ENCODE measurements at places on chromosomes 7 and 10. TPM values are rescaled to one million over a fixed set of nuclear protein-coding genes. Genes with fewer than 3 reads are reported as not detected.

GRCh38 chr10:91571671-91572070 is 61.2 kb downstream of the PPP1R3C start:
- no peak for DNase-seq

GRCh38 chr10:23147035-23147434 is 45.1 kb upstream of the PTF1A start:
- DNase-seq, result no peak

- DNase-seq, result no peak
Measured at GRCh38 chr10:61653699-61654098, 9.0 kb upstream of the CABCOCO1 start.

GRCh38 chr10:65769828-65770227 is 1156.0 kb upstream of the LRRTM3 start:
- no peak for DNase-seq

DNA sequence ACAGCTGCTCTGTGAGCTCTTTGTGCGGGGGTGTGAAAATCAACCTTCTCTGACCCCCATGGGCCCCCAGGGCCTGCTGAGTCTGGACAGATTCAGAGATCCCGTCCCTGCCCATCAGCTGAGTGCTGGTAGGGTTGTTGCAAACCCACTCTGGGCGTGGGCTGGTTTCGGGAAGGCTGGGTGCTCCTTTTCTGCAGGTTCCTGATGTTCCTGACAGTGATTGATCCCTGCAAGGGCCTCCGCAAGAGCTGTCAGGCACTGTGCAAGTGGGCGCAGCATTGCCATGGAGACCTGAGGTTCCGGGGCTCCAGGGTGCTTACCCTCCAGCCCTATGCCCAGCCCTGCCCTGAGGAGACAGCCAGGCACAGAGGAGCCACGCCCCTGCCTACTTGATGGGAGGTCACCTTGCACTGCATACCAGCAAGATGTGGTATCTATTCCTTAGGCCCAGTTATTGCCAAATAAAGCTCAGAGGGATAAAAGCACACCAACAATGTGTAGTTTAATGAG is 44.3 kb upstream of the INPP5A start:
- peak; percentile 43 for DNase-seq

DNA sequence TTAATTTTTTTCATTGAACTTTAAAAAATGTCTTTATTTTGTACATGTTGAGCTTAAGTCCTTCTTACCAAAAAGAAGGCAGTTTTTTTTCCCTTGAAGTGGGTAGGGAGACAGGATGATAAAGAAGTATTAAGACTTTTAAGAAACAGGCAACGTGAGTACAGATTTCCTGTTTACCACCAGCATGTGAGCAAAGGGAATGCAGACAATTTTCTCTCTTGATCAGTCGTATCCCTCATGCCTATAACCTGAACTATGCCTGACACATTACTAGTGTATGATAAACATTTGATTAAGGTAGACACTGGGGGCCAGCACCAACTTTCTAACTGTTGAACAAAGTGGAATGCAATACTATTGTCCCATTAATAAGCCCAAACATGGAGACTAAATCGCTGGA is 8.8 kb upstream of the OR2A2 start:
- DNase-seq, result no peak

- DNase-seq, result no peak
Measured at GRCh38 chr10:88916231-88916630, 36.2 kb downstream of the STAMBPL1 start.

- DNase-seq, result no peak
Measured at GRCh38 chr10:14086596-14086995, 244.1 kb downstream of the FRMD4A start.

GRCh38 chr10:49395741-49396665 is at the start of gene DRGX:
Gene DRGX, minus strand, starts transcription at chr10:49396089. Its CDS starts 649 bp downstream, at chr10:49395440.
- no peak for DNase-seq

DNA sequence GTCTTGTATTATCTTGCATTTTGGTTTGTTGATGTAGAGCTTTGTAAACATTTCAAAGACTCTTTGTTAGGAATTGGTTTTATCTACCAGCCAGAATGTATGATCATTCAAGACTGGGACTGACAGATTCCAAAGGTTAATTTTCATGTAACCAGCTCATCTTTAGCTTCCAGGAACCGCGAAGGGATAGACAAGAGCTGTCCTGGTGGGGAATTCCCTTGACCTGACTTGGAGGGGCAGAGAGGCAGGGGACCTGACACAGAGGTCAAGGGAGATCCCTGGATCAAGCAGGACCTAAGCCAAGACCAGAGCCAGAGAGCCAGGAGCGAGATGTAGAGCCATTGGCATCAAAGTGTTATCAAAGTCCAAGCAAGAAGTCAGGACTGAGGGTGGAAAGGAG is 6.6 kb upstream of the LOXL4 start:
- no peak for DNase-seq

DNA sequence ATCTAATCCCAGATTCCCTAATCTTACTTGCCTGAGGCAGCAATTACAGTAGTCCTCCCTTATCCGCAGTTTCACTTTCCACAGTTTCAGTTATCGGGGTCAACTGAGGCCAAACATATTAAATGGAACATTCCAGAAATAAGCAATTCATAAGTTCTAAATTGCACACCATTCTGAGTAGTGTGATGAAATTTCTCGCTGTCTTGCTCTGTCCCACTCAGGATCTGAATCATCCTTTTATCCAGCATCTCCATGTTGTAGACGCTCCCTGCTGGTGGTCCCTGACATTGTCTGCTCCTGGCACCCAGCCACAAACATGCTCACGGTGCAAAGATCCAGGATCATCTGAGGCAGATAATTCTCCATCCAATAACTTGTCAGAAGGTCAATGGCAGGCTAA is 128.7 kb upstream of the CXCL12 start:
- no peak for DNase-seq

GRCh38 chr7:10632712-10633111 is 341.0 kb upstream of the PHF14 start:
- DNase-seq, result no peak

GRCh38 chr7:139840776-139841175 is 11.7 kb downstream of the TBXAS1 start:
- DNase-seq, result no peak

DNA sequence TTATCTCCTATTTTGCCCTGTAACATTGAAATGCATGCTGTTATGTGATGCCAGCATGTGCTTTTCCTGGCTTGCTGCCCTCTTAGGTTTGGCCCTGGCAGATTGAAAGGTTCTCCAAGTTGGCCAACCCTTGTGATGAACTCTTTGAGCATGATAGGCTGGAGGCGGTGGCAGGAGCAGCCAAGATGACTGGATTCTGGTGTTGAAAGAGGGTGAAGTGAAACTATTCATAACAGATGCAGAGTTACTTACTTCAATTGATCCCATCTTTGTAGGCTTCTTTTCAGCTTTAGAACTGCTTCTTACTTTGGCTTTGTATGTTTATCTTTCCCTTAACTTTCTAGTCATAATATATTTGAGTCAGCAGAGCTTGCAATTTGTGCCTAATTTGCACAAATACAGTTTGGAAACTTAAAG is 57.6 kb downstream of the BICC1 start:
- DNase-seq, result no peak

DNA sequence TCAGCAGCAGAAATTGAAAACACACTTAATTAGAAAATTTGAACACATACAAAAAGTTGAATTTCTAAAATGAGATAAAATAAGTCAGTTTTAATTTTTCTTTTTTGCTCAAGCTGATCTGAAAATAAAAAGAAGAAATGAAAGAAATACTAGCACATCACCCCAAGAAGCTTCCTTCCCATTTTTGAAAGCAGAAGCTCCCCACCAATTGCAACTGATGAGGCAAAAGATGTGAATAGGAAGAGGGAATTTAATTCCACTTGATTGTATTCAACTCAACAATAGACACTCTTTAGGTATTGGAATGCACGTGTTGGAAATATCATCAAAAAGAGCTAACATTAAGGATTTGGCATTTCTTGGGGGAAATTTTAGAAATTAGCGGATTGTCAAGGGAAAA is 175.8 kb downstream of the TRIL start:
- no peak for DNase-seq

GRCh38 chr10:43955978-43956377 is 307.3 kb upstream of the ZNF32 start:
- DNase-seq, result no peak

DNA sequence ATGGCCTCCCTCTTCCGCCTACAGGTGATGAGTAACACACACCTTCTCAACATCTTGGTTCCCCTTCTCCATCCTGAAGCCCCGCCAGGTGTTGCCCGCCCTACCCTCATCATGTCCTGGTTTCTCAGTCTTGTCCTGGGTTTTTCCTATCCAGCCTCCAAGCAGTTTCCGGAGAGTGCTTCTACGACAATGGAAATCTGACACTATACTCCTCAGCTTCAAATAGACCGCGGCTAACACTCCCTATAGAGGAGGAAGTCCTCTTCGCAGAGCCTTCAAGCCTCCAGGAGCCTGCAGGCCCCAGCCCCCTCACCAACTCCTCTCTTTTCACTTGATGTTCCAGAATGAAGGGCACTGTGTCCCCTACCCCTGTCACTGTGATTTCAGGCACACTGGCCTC is 147.4 kb downstream of the PRPF18 start:
- peak; percentile 33 for DNase-seq

- DNase-seq, result no peak
Measured at GRCh38 chr7:2592375-2592865, 33.6 kb downstream of the IQCE start.

DNA sequence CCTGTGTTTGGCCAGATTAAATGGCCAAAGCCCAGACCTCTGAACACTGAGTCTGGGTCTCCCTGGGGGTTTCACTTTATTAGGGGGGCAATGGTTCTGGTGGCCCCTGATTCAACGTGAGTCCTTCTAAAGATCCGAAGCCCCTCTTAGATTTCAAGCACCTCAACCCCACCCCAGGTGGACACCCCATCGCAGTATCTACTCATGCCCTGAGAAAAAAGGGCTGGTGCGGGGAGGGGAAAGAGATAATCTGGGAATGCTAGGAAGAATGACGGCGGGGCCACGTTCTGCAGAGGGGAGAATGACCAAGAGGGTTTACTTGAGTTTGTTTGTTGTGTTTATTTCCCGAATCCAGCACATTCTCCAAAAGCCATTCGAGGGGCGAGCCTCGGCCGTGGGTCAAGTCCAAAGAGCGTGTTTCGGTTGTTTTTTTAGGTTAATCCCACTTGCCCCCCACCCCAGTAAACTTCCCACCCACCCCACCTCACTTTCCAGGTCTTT is 832 bp downstream of the PDLIM1 start:
- peak; percentile 73 for DNase-seq

- no peak for DNase-seq
Measured at GRCh38 chr7:130598056-130598455, 70.5 kb downstream of the COPG2 start.

- DNase-seq, result no peak
Measured at GRCh38 chr10:130745821-130746220, 565.7 kb downstream of the TCERG1L start.

CPA1 gene
- not detected for total RNA-seq

NPFFR1 gene
- not detected for total RNA-seq

DDX50 gene
- 26.7 TPM for total RNA-seq

ARMS2 gene
- total RNA-seq, result 0.92 TPM

EXOC4 gene
- 30.8 TPM for total RNA-seq

PRPS1L1 gene
- not detected for total RNA-seq

HOGA1 gene
- total RNA-seq, result 20.4 TPM

All from cardiac septum (tissue), 1 donor.